ENCODE measurements at places on chromosomes 7 and 10. TPM values are rescaled to one million over a fixed set of nuclear protein-coding genes. Genes with fewer than 3 reads are reported as not detected.

Gene ATP5F1C
- 483 TPM for total RNA-seq

Gene NPY4R
- total RNA-seq = not detected

Gene GJC3
- total RNA-seq = 0.10 TPM

DNA sequence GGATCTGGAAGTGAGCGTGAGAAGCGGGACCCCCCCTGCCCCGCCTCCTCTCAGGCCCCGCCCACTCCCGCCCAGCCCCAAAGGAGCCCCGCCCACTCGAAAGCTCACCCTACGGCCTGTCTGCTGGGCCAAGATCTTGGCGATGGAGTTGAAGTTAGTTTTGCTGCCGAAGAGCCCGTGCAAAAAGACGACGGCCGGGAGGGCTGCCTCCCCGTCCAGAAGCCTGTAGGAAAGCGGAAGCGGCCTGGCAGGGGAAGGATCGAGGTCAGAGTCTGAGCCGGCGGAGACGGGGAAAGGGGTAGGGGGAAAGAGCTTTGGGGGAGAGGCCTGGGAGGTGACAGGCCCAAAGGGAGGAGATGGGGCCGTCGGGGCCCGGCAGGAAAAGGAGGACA is 386 bp downstream of the ABHD11 start:
- peak; percentile 97 for DNase-seq

DNA sequence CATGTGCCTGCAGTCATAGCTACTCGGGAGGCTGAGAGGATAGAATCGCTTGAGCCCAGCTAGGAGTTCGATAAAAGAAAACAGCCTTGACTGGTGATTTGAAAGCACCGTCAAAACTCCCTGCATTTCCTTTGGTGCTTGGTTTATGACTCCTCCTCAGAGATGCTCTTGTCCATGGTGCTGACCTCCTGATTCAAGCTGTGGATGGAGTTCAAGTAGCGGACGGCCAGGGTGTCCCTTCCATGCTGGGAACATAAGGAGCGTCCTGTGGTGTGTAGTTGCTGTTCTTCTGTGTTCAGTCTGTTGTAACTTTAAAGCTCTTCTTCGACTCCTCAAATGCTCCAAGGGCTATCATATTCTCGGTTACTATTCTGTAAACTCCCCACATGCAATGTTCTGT is 382.5 kb upstream of the KIAA1217 start:
- DNase-seq = peak; percentile 7

DNA sequence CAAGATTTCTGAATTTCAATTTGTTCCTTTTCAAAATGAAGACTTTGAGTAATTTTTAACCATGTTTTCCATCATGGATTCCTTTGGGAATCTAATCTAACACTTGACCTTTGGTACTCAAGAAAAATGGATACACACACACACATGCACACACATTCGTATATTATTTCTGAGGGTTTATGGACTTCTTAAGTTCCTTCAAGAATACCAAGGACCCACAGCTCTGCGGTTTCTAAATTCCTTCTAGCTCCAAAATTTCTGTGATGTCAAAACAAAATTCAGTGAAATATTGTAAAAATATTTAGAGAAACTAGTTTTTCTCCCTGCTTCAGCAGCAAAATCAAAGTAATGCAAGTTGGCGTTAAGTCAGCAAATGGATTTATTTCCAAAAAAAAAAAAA is 98.3 kb upstream of the FAM13C start:
- DNase-seq = no peak

GRCh38 chr10:21675157-21675796 is 141.2 kb downstream of the MLLT10 start:
- peak; percentile 5 for DNase-seq

GRCh38 chr10:90125456-90126255 is 424.3 kb downstream of the KIF20B start:
- DNase-seq = no peak

Data from H7 (cell line).